Tibial nerve (tissue), 4 donors: ENCODE measurements at places on chromosomes 7 and 10. TPM values are rescaled to one million over a fixed set of nuclear protein-coding genes. Genes with fewer than 3 reads are reported as not detected.
A peak's percentile ranks its signal among the peaks of the same experiment; 100 is the strongest.

DNA sequence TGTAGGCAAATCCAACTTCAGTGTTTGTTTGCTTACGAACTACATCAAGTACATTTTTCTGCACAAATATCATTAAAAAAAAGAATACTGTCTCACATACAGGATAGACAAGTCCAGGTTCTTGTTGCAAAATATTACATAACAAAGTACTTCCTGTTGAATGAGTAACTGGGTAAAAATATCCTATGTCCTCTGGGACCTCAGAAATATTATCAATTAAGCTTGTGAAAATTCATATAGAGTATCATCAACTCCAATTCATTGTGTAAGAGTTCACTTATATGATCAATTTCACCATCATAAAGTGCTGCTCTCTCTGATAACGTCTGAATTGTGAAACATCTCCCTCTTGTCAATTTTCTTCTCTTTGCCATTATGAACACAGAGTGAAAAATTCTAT, 22.6 kb downstream of the HERC4 start:
- no peaks in the 10 kb centered on the region for H3K4me1 ChIP-seq
- no peaks in the 10 kb centered on the region for H3K27me3 ChIP-seq
- no peak overlapping the region for H3K27ac ChIP-seq
- H3K4me3 ChIP-seq: no peak overlapping the region
- H3K36me3 ChIP-seq: no peaks in the 10 kb centered on the region

DNA sequence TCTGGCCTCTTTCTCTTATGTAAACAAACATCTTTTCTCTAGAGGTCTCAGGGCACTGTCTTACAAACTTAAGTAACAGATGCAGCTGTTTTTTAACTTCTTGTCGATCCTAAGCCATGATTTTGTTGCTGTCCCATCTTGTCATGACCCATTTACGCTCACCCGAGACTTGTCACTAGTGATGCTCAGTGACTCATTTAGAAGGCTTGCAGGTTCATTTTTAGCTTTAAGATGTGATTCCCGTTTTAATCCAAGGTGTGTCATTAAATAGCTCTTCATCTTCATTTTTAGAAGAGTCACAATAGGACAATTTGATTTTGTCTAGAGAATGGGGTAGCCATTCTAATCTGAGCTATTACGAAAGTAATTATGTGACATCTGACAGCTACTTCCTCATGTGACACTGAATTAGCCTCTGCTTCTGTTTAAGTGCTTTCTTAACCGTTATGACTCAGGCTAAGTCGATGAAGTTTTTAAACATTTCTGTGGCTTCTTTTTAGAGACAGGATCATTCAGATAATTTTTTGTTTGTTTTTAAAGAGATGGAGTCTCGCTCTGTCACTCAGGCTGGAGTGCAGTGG, 42.7 kb downstream of the SPDYE5 start:
- H3K27ac ChIP-seq: no peak overlapping the region
- DNase-seq: no peak
- no peak overlapping the region for H3K4me3 ChIP-seq
- H3K27me3 ChIP-seq: no peaks in the 10 kb centered on the region
- no peaks in the 10 kb centered on the region for H3K4me1 ChIP-seq

DNA sequence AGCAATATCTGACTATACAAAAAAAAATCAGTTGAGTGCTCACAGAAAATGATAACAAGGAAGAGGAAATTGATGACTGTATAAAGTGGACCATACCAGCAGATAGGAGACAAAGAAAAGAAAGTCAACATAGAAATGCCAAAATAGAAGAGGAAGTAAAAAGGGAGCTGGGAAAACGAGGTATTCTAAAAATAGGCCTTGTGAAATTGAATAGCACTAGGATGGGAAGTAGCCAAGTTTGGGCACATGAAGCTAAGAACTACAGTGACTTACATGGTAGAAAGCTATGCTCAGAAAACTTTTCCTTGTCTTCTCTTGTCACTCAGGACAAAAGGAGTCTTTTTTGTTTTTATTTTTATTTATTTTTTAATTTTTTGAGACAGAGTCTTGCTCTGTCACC, 76.2 kb upstream of the APBB1IP start:
- no peaks in the 10 kb centered on the region for H3K27me3 ChIP-seq
- no peak overlapping the region for H3K4me3 ChIP-seq
- H3K27ac ChIP-seq: no peak overlapping the region
- no peaks in the 10 kb centered on the region for H3K36me3 ChIP-seq
- no peaks in the 10 kb centered on the region for H3K4me1 ChIP-seq

ZP3 gene
- total RNA-seq: 19.4 TPM

- H3K36me3 ChIP-seq: no peaks in the 10 kb centered on the region
- H3K4me1 ChIP-seq: peaks cover 38% of the 10 kb centered on the region
- no peak overlapping the region for H3K27ac ChIP-seq
- H3K27me3 ChIP-seq: no peaks in the 10 kb centered on the region
- H3K4me3 ChIP-seq: no peak overlapping the region
- no peak for DNase-seq
These were observed 213.9 kb downstream of the CREB5 start for GRCh38 chr7:28626221-28626620.

- H3K27ac ChIP-seq: no peak overlapping the region
- H3K4me1 ChIP-seq: no peaks in the 10 kb centered on the region
- no peaks in the 10 kb centered on the region for H3K27me3 ChIP-seq
- DNase-seq: no peak
- H3K36me3 ChIP-seq: no peaks in the 10 kb centered on the region
- H3K4me3 ChIP-seq: no peak overlapping the region
These were observed 14.8 kb downstream of the ANK3 start for GRCh38 chr10:60374836-60375235.

GRCh38 chr7:154916856-154917807, 85.8 kb downstream of the PAXIP1 start:
- H3K4me3 ChIP-seq: no peak overlapping the region
- H3K27me3 ChIP-seq: peaks cover 27% of the 10 kb centered on the region
- H3K4me1 ChIP-seq: no peaks in the 10 kb centered on the region
- no peak overlapping the region for H3K27ac ChIP-seq
- no peak for DNase-seq

GRCh38 chr7:69403169-69403568, 195.1 kb upstream of the AUTS2 start:
- H3K4me3 ChIP-seq: no peak overlapping the region
- H3K4me1 ChIP-seq: no peaks in the 10 kb centered on the region
- H3K27ac ChIP-seq: no peak overlapping the region
- H3K36me3 ChIP-seq: no peaks in the 10 kb centered on the region
- H3K27me3 ChIP-seq: no peaks in the 10 kb centered on the region
- DNase-seq: no peak

- no peaks in the 10 kb centered on the region for H3K4me1 ChIP-seq
- DNase-seq: no peak
- no peak overlapping the region for H3K4me3 ChIP-seq
- H3K27me3 ChIP-seq: no peaks in the 10 kb centered on the region
These were observed 131.5 kb downstream of the OAT start for GRCh38 chr10:124287071-124287685.

LIPK gene
- total RNA-seq: not detected

CYP3A4 gene
- 1.5 TPM for total RNA-seq

GRCh38 chr7:157238087-157238486, 98.7 kb upstream of the DNAJB6 start:
- H3K27me3 ChIP-seq: no peaks in the 10 kb centered on the region
- no peak overlapping the region for H3K4me3 ChIP-seq
- no peak overlapping the region for H3K27ac ChIP-seq
- no peaks in the 10 kb centered on the region for H3K4me1 ChIP-seq
- no peak for DNase-seq
- H3K36me3 ChIP-seq: no peaks in the 10 kb centered on the region

ASB10 gene
- not detected for total RNA-seq

LGI1 gene
- 8.4 TPM for total RNA-seq

MIOS gene
- total RNA-seq: 66.3 TPM

DNA sequence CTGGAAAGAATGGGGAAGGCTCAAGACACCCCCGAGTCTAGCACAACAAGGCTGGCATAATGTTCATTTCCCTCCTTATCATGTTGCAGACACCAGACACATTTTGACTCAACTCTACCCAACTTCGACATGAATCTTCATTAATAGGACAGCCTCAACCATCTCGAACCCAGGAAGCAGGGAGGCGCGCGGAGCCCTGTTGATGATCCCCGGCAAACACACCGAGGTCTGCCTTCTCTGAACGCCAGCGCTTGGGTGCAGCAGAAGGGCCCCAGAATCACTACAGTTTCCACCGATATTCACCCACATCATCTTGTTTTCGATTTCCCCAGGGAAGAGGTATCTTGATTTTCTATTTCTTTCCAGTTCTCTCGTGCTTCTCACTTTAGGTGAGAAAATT, 563.6 kb downstream of the TCERG1L start:
- no peak overlapping the region for H3K27ac ChIP-seq
- H3K4me3 ChIP-seq: no peak overlapping the region
- no peak for DNase-seq
- H3K36me3 ChIP-seq: no peaks in the 10 kb centered on the region
- H3K27me3 ChIP-seq: no peaks in the 10 kb centered on the region

DNA sequence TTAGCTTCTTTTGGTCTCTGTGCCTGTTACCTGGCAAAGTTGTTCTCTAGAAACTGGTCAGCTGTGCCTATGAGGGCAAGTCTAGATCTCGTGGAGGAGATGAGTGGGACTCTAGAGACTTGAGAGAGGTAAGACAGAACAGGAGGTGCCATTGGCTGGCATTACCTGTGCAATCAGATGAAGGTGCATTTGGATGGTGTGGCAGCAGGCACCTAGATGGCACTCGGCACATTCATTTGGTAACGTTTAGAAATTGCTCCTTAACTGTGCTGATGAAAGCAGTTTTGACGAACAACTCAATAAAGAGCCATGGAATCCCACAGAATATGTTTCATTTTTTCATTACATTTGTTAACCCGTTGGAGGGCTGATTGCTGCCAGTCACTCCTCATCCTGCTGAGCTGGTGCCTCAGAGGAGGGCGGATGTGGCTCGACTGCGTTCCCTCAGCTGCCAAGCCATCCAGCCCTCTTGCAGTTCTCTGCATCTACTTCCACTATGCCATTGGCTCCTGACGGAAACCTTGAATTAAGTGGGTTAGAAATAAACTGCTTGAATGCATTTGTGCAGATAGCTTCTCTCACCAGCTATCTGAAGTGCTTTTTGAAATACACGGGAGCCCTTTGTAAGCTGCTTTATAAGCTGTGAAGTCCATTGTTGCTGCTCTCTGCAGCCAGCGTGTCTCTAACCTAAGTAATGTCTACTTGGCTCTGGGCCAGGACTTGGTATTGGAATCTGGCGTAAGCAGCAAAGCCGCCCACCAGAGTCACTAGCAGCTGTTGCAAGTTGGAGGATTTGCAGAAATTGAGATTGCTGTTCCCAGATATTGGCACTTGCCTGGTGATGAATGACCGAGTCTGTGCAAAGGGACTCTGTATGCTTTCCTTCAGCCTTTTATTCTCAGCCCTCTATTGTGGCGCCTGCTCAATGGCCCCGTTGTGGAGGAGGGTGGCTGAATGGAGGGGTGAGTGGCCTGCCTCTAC, 87.4 kb downstream of the LRRC4 start:
- no peaks in the 10 kb centered on the region for H3K36me3 ChIP-seq
- no peak overlapping the region for H3K27ac ChIP-seq
- peaks cover 9% of the 10 kb centered on the region for H3K4me1 ChIP-seq
- DNase-seq: peak; percentile 14

CYP2C19 gene
- not detected for total RNA-seq

FEZF1 gene
- total RNA-seq: 0.22 TPM

DNA sequence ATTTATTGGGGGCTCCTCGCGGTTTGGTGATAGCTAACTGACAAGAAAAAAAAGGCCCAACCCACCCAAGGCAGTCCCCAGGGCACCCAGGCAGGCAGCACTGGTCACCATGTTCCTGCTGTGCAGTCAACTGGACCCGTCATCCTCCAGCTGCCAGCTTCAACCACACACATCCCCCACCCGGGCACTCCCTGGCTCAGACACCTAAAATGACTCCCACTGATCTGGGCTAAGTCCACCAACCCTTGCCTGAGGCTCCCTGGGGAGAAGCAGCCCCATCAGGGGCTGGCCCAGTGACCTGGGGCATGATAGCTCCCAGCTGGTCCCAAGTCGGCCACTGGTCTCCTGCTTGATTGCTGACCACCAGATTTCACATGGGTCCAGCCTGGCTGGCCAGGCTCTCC, 161.8 kb downstream of the NRF1 start:
- no peaks in the 10 kb centered on the region for H3K27me3 ChIP-seq
- H3K36me3 ChIP-seq: no peaks in the 10 kb centered on the region
- no peak overlapping the region for H3K4me3 ChIP-seq
- DNase-seq: no peak
- no peak overlapping the region for H3K27ac ChIP-seq

ZNF862 gene
- 17.2 TPM for total RNA-seq

FFAR4 gene
- 1.5 TPM for total RNA-seq

DNA sequence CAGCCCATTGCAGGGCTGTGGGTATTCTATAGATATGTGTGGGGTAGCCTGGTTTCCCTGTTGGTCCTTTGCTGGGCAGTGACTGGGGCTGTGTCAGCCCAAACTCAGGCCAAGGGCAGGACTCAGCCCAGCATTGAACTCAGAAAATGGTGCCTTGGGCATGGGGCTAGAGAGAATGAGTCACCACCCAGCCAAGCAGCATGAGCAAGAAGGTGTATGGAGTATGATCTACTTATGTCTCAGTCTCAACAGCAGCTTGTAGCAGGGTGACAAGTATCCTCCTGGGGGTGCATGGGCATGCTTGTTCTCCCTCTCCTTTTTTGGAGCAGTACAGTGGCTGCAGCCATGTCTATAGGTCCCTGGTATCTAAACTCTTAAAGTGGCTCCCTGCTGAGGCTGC, 32.0 kb downstream of the STK31 start:
- H3K4me1 ChIP-seq: no peaks in the 10 kb centered on the region
- no peaks in the 10 kb centered on the region for H3K27me3 ChIP-seq
- no peak overlapping the region for H3K27ac ChIP-seq
- DNase-seq: no peak
- H3K36me3 ChIP-seq: no peaks in the 10 kb centered on the region
- no peak overlapping the region for H3K4me3 ChIP-seq

DNA sequence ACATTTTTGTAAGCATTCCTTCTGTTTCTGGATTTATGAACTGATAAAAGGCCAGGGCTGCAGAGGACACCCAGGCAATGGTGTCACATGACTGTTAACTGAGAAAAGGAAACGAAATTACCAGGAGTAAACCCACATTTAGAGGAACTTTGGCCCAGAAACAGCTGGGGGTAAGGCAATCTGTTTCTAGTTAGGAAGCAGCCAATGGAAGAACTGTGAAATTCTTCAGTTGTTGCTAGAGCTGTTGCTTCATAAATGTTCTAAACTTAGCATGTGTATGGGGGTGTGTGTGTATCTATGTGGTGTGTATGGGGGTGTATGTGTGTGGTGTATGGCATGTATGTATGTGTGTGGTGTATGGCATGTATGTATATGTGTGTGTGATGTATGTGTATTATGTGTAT, 11.8 kb upstream of the PDCD4 start:
- no peaks in the 10 kb centered on the region for H3K27me3 ChIP-seq
- no peak overlapping the region for H3K4me3 ChIP-seq
- H3K36me3 ChIP-seq: no peaks in the 10 kb centered on the region
- peak overlapping the region; percentile 80 for H3K27ac ChIP-seq
- no peaks in the 10 kb centered on the region for H3K4me1 ChIP-seq
- DNase-seq: no peak

SLC26A5 gene
- total RNA-seq: not detected
